Natural killer cell treated with Interleukin-12 subunit alpha and Interleukin-12 subunit beta and Interleukin-15 and Interleukin-18, amount 100 ng/mL, for 72 hours (primary cell): ENCODE measurements at places on chromosomes 7 and 10.

DNA sequence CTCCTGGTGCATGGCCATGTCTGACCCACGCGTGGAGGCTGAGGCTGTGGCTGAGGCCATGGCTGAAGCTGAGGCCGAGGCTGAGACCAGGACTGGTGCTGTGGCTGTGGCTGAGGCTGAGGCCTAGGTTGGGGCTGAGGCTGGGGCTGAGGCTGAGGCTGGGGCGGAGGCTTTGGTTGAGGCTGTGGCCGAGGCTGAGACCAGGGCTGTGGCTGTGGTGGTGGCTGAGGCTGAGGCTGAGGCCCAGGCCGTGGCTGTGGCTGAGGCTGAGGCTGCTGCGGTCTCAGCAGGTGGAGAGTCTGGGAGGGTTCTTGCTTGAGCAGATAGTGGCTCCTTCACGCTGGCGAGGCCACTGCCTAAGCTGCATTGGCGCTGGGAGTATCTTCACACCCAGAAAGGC lies 76.4 kb downstream of the WDR37 start:
- H3K36me3 ChIP-seq: peaks cover 15% of the 10 kb centered on the region
- peaks cover 27% of the 10 kb centered on the region for H3K4me1 ChIP-seq
- H3K27me3 ChIP-seq: no peaks in the 10 kb centered on the region
- DNase-seq: no peak

DNA sequence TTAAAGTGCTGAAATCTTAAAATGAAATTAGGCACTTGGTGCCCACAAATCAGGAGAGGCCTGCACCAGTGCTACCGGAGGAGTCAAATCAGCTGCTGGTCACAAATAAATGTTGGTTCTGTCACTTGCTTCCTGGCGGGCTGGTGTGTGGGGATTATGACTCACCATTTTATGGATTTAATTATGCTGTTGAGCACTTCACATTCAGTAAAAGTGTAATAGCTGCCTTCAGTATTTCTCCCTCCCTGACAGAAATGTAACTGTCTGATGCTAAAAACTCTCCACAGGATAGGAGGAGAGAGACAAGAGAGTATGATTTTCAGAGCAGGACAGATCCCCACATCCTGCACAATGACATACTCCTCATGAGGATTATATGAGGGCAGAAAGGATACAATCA lies 186.0 kb downstream of the JAZF1 start:
- peak overlapping the region; percentile 33 for H3K4me3 ChIP-seq
- H3K27me3 ChIP-seq: no peaks in the 10 kb centered on the region
- H3K27ac ChIP-seq: peak overlapping the region; percentile 29
- peaks cover 68% of the 10 kb centered on the region for H3K4me1 ChIP-seq
- no peaks in the 10 kb centered on the region for H3K36me3 ChIP-seq
- no peak for DNase-seq

DNA sequence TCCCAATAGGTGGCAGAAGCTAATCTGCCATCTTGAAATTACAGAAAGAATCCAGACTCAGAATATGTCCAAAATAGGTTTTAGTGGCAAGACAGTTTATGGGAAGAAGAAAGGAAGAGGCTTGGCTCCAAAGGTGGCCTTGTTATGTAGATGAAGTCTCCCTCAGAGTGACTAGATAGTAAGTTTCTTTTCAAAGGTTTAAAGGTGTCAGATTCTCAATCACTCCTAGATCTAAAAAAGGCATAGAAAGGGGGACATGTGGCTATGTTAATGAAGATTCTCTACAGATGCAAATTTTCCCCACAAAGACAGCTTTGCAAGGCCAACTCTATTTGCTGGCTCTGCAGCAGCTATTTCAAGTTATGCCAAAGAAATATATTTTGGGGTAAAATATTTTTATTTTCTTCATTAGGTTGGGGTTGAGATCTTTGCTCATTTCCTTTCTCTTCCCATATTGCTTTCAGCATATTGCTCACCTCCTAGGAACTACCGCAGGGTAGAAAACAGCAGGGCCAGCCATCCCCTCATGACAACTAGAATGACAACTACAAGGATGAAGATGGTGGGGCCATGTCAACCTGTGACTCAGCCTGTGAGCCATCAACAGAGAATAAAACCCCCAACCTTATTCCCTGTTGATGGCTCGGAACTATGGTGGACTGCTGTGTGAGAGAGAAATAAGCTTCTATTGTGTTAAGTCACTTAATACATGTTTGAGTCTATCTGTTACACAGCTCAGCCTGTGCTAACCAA lies 274.0 kb upstream of the GALNT17 start:
- DNase-seq: no peak
- peaks cover 5% of the 10 kb centered on the region for H3K27me3 ChIP-seq
- H3K4me3 ChIP-seq: no peak overlapping the region
- no peaks in the 10 kb centered on the region for H3K4me1 ChIP-seq
- H3K27ac ChIP-seq: no peak overlapping the region
- H3K36me3 ChIP-seq: no peaks in the 10 kb centered on the region

GRCh38 chr7:112157072-112157471 lies 49.1 kb downstream of the DOCK4 start:
- H3K27ac ChIP-seq: no peak overlapping the region
- H3K4me1 ChIP-seq: no peaks in the 10 kb centered on the region
- H3K36me3 ChIP-seq: no peaks in the 10 kb centered on the region
- DNase-seq: no peak
- peaks cover 17% of the 10 kb centered on the region for H3K27me3 ChIP-seq
